ENCODE measurements at places on chromosomes 4 and X.
A peak's percentile ranks its signal among the peaks of the same experiment; 100 is the strongest.

DNA sequence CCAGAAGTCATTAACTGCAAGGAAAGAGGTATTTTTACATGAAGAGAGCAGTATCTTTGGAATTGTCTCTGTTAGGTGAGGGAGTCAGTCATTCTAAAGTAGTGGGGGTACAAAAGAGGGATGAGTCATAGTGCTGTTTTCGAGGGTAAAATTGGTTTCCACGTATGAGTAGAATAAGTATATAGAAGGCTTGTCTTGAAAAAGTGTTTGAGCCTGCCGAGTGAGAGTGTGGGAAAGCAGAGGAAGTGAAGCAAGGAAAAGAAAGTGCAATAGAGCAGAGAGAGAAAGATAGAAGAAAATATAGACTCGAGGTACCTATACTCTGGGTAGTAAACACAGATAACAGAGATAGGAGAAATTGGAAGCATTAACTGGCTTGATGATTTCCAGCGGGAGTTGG lies 696.4 kb downstream of the DMD start:
- DNase-seq = no peak

GRCh38 chr4:184191267-184191666 lies 26.4 kb downstream of the ENPP6 start:
- DNase-seq = no peak

DNA sequence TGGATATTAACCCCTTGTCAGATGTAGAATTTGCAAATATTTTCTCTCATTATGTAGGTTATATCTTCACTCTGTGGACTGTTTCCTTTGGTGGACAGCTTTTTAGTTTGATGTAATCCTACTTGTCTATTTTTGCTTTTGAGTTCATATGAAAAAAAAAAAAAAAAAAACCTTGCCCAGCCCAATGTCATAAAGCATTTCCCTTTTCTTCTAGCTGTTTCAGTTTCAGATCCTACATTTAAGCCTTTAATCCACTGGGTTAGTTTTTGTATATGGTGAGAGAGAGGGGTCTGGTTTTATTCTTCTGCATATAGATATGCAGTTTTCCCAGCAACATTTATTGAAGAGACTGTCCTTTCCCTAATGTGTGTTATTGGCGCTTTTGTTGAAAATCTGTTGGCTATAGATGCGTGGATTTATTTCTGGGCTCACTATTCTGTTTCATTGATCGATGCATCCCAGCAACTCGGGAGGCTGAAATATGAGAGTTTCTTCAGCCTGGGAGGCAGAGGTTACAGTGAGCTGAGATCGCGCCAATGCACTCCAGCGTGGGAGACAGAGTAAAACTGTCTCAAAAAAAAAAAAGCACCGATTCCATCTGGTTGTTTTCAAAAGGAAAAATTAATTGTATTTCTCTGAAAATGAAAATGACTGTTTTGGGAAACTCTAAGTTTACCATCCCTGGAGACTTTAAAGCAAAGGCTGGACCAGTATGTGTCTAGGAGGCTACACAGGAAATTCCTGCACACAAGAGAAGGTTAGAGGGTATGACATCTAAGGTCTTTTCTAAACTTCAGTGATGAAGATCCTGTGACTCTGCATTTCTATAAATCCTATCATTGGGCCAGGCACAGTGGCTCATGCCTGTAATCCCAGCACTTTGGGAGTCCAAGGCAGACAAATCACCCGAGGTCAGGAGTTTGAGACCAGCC lies 35.6 kb downstream of the STEEP1 start:
- no peak for DNase-seq

- peak; percentile 15 for DNase-seq
Measured at GRCh38 chr4:87679449-87680169, 29.5 kb downstream of the DMP1 start.

DNA sequence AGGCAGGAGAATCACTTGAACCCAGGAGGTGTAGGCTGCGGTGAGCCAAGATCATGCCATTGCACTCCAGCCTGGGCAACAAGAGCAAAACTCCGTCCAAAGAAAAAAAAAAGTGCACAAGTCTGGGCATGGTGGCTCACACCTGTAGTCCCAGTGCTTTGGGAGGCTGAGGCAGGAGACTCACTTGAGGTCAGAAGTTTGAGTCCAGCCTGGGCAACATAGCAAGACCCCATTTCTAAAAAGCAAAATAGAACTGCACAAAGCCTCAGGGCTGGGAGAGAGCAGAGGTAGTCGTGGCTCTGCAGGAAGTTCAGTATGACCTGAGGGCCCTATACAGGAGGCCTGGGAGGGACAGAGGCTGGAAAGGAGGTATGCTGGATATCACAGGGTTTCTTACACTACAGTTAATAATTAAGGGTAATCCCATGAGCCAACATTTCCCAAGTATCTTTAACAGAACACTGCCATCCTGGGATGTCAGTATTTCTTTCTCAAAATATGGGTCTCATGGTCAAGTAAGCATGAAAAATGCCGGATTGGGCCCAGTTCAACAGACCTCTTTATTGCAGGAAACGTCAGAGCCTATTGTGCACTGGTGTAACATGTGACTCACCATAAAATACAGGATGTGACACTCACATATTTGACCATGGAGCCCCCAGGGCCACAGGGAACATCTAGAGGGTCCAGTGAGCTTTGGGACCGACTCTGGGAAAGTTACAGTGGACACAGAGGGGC lies 37.8 kb downstream of the ACSL1 start:
- DNase-seq = no peak
